Stimulated activated CD4-positive, alpha-beta T cell treated with anti-CD3 and anti-CD28 coated beads, Interleukin-15, amount 100 ng/mL, for 24 hours (primary cell): ENCODE measurements at places on chromosomes 1 and 21.

- no peak for DNase-seq
Measured at GRCh38 chr1:224767031-224767430, 150.9 kb downstream of the CNIH3 start.

GRCh38 chr1:79711001-79711431, 704.5 kb upstream of the ADGRL4 start:
- DNase-seq: no peak

- no peak for DNase-seq
Measured at GRCh38 chr1:169959686-169960085, 66.0 kb upstream of the SCYL3 start.

- DNase-seq: no peak
Measured at GRCh38 chr1:15257309-15257708, 10.3 kb downstream of the FHAD1 start.

GRCh38 chr1:203480525-203481084, 5.0 kb downstream of the PRELP start:
- DNase-seq: peak; percentile 65

GRCh38 chr1:65469126-65469888, 48.8 kb downstream of the LEPR start:
- DNase-seq: no peak

DNA sequence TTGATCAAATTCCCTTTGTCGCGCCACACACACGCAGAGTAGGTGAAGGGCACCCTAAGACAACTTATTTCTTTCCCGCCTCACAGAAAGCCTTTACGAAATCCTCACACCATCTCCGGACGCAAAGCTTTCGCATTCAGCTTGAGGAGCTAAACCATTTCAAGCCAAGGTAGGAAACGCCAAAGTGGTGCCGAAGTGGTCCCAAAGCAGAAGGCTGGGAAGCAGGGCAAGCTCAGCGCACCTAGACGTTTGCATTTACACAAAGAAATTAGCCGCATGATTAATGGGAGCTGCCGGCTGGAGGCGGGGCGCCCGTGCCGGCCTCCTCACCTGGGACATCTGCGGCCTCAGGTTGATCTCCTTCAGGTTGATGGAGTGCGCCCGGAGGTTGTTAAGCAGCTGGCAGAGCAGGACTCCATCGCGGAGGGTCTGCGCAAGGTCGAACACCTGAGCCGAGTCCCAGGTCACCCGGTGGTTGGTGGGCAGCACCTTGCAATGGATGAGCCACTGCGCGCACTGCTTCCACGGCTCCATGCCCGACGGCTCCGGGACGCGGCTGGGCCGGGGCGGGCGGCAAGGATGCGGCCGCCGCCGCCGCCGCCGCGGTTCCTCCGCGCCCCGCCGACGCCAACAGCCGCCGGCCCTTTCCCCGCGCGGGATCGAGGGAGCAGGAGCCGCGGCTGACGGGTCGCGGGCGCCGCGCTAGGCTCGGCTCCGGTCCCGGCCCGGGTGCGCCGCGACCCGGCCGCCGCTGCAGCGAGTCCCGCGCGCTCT, 457 bp downstream of the VAV3 start:
- peak; percentile 51 for DNase-seq

GRCh38 chr1:20126041-20126805, 6.9 kb upstream of the PLA2G2D start:
- DNase-seq: no peak

DNA sequence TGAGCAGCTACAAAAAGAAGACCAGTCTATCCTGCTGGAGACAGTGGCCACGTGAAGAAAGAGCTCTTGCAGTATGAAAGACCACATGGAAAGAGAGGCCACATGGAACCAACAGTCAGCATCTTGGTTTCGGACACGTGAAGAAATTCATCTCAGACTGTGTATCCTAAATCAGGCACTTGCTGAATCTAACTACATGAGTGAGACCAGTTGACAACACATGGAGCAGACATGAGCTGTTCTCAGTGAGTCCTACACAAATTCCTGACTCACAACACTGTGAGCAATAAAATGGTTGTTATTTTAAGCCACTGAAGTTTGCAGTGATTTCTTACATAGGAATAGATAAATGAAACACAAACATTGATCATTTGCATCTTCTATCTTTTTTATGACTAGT, 2.4 kb upstream of the TAF1A start:
- no peak for DNase-seq

DNA sequence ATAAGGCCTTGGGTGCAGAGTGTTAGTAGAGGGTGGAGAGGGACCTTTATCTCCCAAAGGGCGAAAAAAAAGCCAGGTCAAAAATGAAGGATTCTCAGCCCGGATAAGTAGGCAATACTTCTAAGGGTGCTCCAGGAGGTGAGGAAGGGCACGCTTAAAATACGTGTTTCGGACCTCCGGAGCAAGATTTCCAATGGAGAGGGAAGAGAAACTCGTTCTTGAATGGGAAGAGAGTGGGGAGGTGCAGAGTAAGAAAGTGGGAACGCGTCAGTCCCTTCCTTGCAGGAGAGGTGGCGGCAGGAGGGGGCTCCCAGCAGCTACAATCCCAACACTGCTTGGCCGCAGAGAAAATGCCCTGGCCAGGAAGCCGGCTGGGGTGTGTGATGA, 581 bp downstream of the EFCAB14 start:
- no peak for DNase-seq

GRCh38 chr1:31377364-31377863, 4.5 kb upstream of the FABP3 start:
- DNase-seq: no peak

DNA sequence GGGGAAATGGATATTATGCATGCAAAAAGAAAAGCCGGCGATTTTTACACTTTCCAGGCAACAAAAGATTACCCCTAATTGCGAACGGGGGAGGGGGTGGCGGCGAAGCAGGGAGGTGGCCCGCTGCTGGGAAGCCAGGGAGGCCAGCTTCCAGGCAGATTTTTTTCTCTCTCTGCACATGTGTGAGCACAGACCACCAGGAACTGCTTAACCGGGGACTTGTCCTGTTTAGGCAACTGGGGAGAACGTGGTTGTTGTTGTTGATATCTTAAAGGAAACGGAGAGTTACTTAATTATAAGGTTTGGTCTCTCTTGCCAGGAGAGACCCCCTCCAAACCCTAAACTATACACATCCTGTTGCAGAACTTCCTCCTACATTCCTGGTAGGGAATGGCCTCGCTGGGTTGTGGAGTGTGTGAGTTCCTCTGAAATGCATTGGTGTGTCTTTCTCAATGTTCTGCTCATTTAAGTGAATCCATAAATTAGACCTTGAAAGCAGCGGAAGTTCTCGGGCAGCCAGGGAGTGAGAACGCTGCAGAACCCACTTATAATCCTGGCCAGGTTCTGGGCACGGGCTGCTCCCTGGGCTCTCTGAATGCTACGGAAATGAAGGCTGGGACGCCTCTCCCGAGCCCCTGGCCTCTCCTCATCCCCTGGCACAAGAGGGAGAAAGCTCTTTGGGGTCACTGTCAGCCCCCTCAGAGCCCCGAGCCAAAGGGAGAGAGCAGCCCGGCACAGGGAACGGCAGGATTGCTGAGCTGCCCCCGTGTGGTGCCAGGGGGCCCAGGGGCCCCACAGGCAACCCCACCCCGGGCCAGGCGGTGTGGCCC, 250.0 kb downstream of the FOXD2 start:
- DNase-seq: no peak

GRCh38 chr1:57966751-57967406, 543.0 kb upstream of the DAB1 start:
- no peak for DNase-seq

DNA sequence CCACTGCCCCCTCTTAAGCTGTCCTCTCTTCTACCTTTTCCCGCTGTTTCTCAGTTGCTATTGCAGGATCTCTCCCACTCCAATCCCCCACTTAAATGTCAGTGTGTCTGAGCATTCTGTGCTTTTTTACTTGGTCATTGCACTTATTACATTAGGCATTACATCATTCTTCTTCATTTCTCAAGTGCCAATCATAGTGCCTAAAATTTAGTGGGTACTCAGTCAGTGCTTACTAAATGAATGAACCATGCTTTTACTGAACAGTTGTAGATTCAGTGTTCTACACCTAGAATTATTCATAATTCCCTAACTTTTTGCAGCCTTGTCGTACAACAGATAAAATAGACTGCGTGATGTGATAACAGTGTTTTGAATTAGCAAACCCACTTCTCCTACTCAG, 19.4 kb downstream of the ARMH1 start:
- no peak for DNase-seq

DNA sequence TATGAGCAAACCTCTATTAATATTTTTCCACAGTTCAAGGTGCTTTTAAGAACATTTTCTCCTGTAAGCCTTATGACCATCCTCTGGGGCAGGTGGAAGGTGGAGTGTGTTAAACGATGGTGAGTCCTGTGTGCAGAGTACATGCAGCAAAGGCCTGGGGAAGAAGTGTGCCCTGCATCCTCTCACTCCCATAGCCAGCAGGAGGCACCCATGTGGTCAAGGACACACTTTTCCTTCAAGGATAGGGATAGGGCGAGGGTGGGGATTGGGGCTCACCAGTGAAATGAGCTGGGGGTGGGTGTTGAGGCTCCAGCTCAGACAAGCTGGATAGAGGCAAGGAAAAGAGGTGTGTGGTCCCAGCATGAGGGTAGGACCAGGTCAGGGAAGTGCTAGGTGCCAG, 120.8 kb upstream of the KCNE2 start:
- no peak for DNase-seq

DNA sequence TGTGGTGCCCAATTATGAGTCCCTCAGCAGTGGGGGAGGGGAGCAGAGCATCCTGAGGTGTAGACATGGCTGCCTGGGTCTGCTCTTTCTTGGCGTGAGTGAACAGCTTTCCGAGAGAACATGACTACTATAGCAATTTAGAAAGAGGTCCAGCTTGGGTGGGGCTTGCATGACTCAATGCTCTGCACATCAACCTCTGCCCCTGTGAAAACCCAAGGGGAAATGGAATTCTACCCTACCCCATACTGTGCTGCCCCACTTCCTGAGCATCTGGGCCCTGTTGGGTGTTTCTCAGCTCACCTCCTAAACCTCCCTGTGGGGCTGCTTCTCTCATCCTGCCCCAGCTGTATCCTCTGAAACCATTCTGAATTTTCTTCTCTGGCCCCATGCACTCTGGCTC, 8.2 kb upstream of the AZIN2 start:
- DNase-seq: no peak

GRCh38 chr1:97163591-97164275, 442.1 kb downstream of the PTBP2 start:
- no peak for DNase-seq

GRCh38 chr1:207862241-207862787, 48.6 kb downstream of the CD34 start:
- no peak for DNase-seq

- DNase-seq: no peak
Measured at GRCh38 chr1:183696981-183697380, 43.9 kb upstream of the APOBEC4 start.

- no peak for DNase-seq
Measured at GRCh38 chr1:157948312-157949073, 45.0 kb upstream of the KIRREL1 start.

- no peak for DNase-seq
Measured at GRCh38 chr1:65255656-65256050, 53.7 kb upstream of the DNAJC6 start.

GRCh38 chr21:42396799-42397745, 1.2 kb upstream of the TMPRSS3 start:
- DNase-seq: no peak

GRCh38 chr21:24188506-24188905, 1418.8 kb downstream of the MRPL39 start:
- DNase-seq: no peak

DNA sequence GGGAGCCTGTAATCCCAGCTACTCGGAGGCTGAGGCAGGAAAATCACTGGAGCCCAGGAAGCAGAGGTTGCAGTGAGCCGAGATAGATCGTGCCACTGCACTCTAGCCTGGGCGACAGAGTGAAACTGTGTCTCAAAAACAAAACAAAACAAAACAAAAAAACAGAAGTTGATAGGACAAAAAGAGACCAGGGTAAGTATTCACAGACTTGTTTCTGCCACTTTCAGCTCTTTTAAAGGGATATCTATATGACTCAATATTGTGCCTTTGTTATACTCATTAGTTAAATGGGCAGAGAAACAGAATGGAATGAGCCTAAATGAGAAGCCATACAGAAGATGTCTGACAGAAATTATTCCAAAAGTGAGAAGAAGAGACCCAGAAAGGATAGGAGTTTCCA, 23.1 kb upstream of the ABL2 start:
- no peak for DNase-seq

GRCh38 chr1:96370757-96371156, 350.8 kb upstream of the PTBP2 start:
- no peak for DNase-seq

DNA sequence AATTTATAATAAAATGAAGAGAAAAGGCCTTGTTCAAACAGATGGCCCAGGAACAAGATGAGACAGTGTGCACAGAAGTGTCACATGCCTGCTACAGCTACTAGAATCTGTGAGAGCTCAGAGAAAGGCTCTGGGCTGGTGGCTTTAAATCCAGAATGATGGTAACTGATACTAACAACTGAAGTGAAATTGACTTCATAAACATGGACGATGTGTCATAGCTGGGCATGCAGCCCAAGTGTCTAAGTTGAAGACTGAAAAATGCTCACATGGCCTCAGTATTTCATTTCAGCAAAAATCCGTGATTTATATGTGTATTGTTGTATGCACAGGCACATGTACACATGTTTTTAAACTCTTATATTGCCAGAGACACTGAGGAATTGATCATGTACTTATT, 208.3 kb upstream of the RUNX1 start:
- DNase-seq: peak; percentile 14

DNA sequence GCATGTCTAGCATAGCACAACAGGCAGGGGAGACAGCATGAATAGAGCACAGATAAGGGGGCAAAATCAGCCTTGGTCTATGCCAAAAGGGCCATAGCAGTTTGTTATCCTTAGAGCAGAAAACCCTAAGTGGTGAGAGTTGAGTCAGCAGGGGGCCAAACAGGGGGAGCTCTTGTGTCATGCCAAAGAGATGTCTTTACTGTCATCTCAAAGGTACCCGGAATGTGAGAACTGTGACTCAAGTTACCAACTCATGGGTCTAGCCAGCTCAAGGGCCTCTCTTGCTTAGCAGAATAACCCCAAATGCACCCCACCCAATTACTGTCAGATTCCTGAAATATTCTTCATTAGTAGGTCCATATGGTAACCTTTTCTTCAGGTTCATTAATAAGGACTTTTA, 45.9 kb upstream of the NRDC start:
- DNase-seq: peak; percentile 43
